ENCODE measurements at places on chromosomes 6 and 20. TPM values are rescaled to one million over a fixed set of nuclear protein-coding genes. Genes with fewer than 3 reads are reported as not detected.

DNA sequence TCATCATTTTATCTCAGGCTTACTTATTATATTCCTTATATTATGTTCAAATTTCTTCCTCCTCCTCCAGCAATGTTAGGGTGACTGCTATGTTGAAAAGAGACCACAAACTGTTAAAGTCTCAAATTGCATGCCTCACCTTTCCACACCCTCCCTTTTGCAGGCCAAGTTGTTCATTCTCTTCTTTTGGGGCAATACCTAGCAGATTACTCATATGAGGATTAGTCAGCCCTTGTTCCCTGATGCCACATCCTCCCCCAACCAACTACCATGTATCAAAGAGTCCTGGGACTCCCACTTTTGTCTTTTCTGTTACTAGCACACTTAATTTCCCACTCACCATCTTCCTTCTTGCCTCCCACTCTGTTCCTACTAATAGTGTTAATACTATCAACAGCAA is 434.7 kb downstream of the BCKDHB start:
- H3K4me1 ChIP-seq: peaks cover 29% of the 10 kb centered on the region
- peak; percentile 44 for DNase-seq

- no peaks in the 10 kb centered on the region for H3K27me3 ChIP-seq
- no peaks in the 10 kb centered on the region for H3K36me3 ChIP-seq
- no peaks in the 10 kb centered on the region for H3K4me1 ChIP-seq
- no peak overlapping the region for H3K27ac ChIP-seq
Measured at GRCh38 chr6:167768471-167769215, 58.1 kb upstream of the AFDN start.

DNA sequence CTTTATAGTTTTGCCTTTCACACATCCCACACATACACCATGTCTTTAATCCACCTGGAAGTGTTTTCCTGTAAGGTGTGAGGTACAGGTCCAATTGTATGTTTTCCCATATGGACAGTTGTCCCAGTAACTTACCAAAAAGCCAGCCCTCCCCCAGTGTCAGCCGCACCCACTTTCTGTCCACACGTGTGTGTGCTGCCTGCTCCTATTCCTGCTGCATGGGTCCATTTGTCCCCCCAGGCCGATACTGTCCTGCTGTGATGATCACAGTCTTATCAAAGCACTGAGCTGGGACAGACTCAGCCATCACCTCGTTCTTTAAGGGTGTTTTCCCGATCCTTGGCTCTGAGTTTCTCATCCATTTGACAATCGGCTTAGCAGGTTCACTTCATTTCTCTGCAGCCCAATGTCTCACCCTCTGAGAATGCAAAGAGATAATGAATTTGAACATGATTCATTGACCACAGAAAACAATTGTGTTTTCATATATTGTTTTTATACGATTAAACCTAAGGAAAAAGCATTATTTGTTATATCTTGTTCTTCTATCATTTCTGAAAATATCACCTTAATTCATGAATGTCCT is 9.6 kb downstream of the VSX1 start:
- no peak overlapping the region for H3K4me3 ChIP-seq
- peaks cover 68% of the 10 kb centered on the region for H3K27me3 ChIP-seq
- no peak overlapping the region for H3K27ac ChIP-seq

- H3K36me3 ChIP-seq: peaks cover 5% of the 10 kb centered on the region
- no peak for DNase-seq
- H3K27me3 ChIP-seq: no peaks in the 10 kb centered on the region
- H3K4me1 ChIP-seq: peaks cover 7% of the 10 kb centered on the region
- H3K27ac ChIP-seq: no peak overlapping the region
- no peak overlapping the region for H3K4me3 ChIP-seq
Measured at GRCh38 chr6:34383656-34384320, 8.7 kb downstream of the NUDT3 start.

GRCh38 chr6:163559661-163560060 is 145.1 kb downstream of the QKI start:
- H3K4me1 ChIP-seq: no peaks in the 10 kb centered on the region
- no peak overlapping the region for H3K27ac ChIP-seq
- no peaks in the 10 kb centered on the region for H3K27me3 ChIP-seq
- no peak overlapping the region for H3K4me3 ChIP-seq

GRCh38 chr6:3801960-3802359 is 47.2 kb upstream of the FAM50B start:
- peaks cover 5% of the 10 kb centered on the region for H3K27me3 ChIP-seq
- no peak overlapping the region for H3K27ac ChIP-seq
- H3K36me3 ChIP-seq: no peaks in the 10 kb centered on the region

- H3K27ac ChIP-seq: no peak overlapping the region
- no peak for DNase-seq
- H3K4me1 ChIP-seq: no peaks in the 10 kb centered on the region
- H3K27me3 ChIP-seq: peaks cover under 1% of the 10 kb centered on the region
- H3K36me3 ChIP-seq: no peaks in the 10 kb centered on the region
- H3K4me3 ChIP-seq: no peak overlapping the region
Measured at GRCh38 chr20:20785226-20785625, 72.8 kb upstream of the RALGAPA2 start.

DNA sequence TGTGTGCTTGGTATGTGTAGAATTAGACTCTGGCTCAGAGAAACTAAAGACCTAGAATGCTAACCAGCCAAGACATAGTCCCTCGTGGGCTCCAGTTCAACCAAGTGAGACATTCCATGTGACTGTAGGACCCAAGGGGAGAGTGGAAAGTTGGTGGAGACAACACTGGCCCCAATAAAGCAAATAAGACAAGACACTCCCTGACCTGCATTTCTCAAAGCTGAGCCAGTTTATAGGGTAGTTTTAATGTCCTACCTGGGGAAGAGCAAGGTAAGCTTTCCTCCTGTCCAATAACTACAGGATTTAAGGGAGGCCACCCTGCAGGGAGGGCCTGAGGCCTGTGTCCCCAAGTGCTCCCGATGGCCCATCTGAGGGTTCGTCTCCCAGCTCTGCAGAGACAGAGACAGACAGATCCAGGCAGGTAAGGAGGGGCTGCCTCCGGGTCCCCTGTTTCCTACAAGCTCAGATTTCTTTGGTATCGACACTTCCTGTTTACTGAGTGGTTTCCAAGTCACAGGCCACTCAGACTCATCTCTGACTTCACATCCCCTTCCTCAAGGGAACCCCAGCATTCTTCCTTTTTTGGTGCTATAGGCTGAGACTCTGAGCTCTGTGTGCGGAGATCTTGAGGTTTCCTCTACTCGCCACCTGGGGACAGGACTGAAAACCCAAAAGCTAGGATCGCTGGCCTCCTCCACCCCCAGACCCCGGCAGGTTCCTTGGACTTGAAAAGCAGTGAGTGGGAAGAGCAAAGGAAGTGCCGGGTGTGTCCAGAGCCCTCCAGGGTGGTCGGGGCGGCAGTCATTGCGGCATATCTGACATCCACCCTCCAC is 92.4 kb downstream of the PRND start:
- peaks cover 36% of the 10 kb centered on the region for H3K36me3 ChIP-seq
- peaks cover 73% of the 10 kb centered on the region for H3K4me1 ChIP-seq
- peak overlapping the region; percentile 89 for H3K4me3 ChIP-seq
- peak overlapping the region; percentile 99 for H3K27ac ChIP-seq
- peak; percentile 86 for DNase-seq

DNA sequence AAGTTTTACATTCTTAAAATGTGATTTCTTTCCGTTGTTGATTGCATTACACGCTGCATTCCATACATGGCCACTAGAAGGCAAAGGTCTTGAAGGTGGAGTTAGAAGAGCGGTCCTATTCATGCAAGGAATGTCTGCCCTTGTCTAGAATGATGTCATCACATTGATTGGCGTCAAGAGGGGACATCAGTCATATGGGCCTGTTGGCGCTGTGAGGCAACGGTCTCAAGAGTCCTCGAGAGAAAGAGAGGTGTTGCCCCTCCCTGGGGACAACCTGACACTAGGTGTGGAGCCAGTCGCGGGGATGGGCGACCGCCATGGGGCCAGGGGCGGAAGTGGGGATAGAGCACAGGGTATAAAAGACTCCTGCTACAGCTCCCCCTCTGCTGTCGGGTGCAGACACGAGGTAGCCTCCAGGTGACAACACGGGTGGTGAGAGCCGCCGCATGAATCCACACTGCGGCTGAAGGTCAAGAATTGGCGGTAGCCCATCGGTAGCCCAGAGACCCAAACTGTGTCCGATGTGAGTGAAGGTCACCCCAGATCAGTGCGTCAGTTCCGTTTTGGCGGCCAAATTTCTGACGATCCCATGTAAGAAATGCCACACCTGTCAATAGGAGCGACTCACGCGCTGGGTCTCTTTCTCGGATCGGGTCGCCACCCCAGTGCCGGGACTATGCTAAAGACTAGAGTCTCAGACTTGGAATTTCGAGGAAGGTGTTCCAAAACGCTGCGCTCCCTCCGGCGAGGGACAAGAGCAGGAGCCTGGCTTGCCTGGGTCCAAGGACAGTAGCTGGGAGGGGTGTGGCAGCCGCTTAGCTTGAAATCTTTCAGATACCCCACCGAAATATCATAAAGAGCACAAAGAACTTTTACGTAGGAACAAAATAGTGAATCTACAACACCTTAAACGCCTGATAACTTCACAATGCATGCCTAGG is 93.2 kb upstream of the ZNF184 start:
- H3K4me3 ChIP-seq: no peak overlapping the region
- H3K36me3 ChIP-seq: no peaks in the 10 kb centered on the region
- H3K27me3 ChIP-seq: peaks cover 77% of the 10 kb centered on the region
- DNase-seq: no peak
- no peak overlapping the region for H3K27ac ChIP-seq

GRCh38 chr6:10146715-10147451 is 268.0 kb downstream of the TFAP2A start:
- H3K4me3 ChIP-seq: peak overlapping the region; percentile 62
- no peak for DNase-seq
- no peaks in the 10 kb centered on the region for H3K27me3 ChIP-seq
- H3K4me1 ChIP-seq: no peaks in the 10 kb centered on the region

DNA sequence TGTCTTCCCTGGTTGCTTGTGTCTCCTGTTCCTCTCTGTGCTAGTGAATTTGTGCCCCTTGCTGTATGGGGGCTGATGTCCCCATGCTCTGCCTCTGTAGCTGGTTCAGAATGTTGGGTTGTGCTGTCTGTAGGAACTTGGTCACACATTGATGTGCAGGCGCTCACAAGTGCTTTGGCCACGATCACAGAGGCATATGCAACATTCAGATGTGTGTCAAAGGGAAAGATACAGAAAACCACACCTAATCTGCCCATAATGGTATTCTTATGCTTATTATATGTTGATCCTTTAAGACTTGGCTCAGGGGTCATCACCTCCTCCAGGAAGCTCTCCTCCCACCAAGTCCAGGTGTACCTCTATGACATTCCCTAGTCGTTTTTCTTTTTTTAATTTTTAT is 17.1 kb upstream of the DHX35 start:
- H3K4me3 ChIP-seq: no peak overlapping the region
- H3K36me3 ChIP-seq: peaks cover 53% of the 10 kb centered on the region
- DNase-seq: no peak
- H3K27ac ChIP-seq: no peak overlapping the region
- H3K4me1 ChIP-seq: peaks cover 2% of the 10 kb centered on the region
- H3K27me3 ChIP-seq: no peaks in the 10 kb centered on the region

GRCh38 chr6:126657561-126658175 is 317.8 kb downstream of the CENPW start:
- no peaks in the 10 kb centered on the region for H3K27me3 ChIP-seq
- no peak for DNase-seq
- H3K27ac ChIP-seq: no peak overlapping the region
- H3K36me3 ChIP-seq: no peaks in the 10 kb centered on the region

- H3K36me3 ChIP-seq: no peaks in the 10 kb centered on the region
- DNase-seq: no peak
- no peak overlapping the region for H3K27ac ChIP-seq
- H3K4me3 ChIP-seq: no peak overlapping the region
- H3K27me3 ChIP-seq: no peaks in the 10 kb centered on the region
Measured at GRCh38 chr20:21832442-21833385, 127.2 kb downstream of the PAX1 start.

GRCh38 chr20:2986466-2986865 is 57.0 kb upstream of the GNRH2 start:
- peak; percentile 62 for DNase-seq
- H3K36me3 ChIP-seq: peaks cover 50% of the 10 kb centered on the region
- H3K4me3 ChIP-seq: no peak overlapping the region
- H3K4me1 ChIP-seq: peaks cover 37% of the 10 kb centered on the region

- DNase-seq: no peak
- H3K36me3 ChIP-seq: no peaks in the 10 kb centered on the region
- no peak overlapping the region for H3K27ac ChIP-seq
- peak overlapping the region; percentile 78 for H3K4me3 ChIP-seq
- peaks cover 26% of the 10 kb centered on the region for H3K4me1 ChIP-seq
- H3K27me3 ChIP-seq: peaks cover 81% of the 10 kb centered on the region
Measured at GRCh38 chr6:99589290-99589672, 17.4 kb upstream of the PRDM13 start.

DNA sequence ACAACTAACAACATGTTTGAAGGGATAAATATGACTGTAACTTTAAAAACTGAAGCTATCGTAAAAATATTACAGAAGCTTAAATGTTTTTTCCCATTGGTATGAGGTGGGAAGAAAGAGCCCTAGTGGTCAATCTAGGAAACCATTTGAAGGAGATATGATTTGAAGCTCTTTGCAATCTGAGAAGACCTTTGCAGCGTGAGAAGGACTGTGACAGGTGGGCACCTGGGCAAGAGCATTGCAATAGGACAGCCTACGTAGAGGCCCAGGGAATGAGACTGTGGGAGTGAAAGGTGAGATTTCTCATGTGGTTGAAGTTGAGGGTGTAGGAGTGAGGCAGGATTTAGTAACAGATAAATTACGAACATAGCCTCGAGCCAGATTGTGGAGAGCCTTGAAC is 108.0 kb upstream of the PDE7B start:
- peaks cover 26% of the 10 kb centered on the region for H3K27me3 ChIP-seq
- DNase-seq: no peak
- H3K27ac ChIP-seq: no peak overlapping the region
- H3K4me3 ChIP-seq: no peak overlapping the region
- H3K36me3 ChIP-seq: no peaks in the 10 kb centered on the region

GRCh38 chr6:112253841-112254816 is at the start of gene LAMA4:
TSS of gene LAMA4 (minus strand) at chr6:112254567. CDS start at chr6:112254150, 417 bp downstream.
- DNase-seq: no peak
- no peak within 1 kb of the TSS for H3K27ac ChIP-seq
- H3K27me3 ChIP-seq: peaks cover 83% of the 10 kb centered on the region
- peaks cover 1% of the 10 kb centered on the region for H3K36me3 ChIP-seq
- peak within 1 kb of the TSS; percentile 61 for H3K4me3 ChIP-seq
- peaks cover 12% of the 10 kb centered on the region for H3K4me1 ChIP-seq

GRCh38 chr6:106128981-106129781 is 43.0 kb downstream of the PRDM1 start:
- H3K27ac ChIP-seq: no peak overlapping the region
- no peak for DNase-seq
- H3K4me3 ChIP-seq: no peak overlapping the region
- peaks cover 3% of the 10 kb centered on the region for H3K36me3 ChIP-seq

FERMT1 gene
- 0.47 TPM for total RNA-seq

PKIG gene
- 1.1 TPM for total RNA-seq

SRSF12 gene
- total RNA-seq: not detected

DST gene
- total RNA-seq: 4.0 TPM

RIPPLY2 gene
- not detected for total RNA-seq

HLA-DQA1 gene
- 143 TPM for total RNA-seq

MTHFD1L gene
- total RNA-seq: 82.8 TPM

ZBTB46 gene
- 0.84 TPM for total RNA-seq

ZKSCAN8 gene
- 21.8 TPM for total RNA-seq

FBXO5 gene
- total RNA-seq: 73.5 TPM

KIAA1755 gene
- total RNA-seq: not detected
